ENCODE measurements at places on chromosomes 1 and 21. TPM values are rescaled to one million over a fixed set of nuclear protein-coding genes. Genes with fewer than 3 reads are reported as not detected.

The CAPZB gene
- 214 TPM for total RNA-seq

The ORC1 gene
- total RNA-seq, result 95.0 TPM

DNA sequence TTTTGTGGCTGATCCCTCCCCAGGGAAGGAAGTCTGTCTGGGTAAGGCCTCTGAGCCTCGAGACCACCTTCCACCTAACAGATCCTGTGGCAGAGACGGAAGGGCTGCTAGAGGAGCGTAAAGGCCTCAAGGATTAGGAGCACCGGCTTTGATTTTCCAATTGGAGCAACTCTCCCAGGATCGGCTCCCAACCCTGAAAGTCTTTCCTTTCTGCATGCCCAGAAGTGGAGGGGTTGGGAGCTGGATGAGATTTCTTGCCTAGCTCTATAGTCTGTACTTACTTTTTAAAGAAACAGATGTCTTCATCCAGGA, 41.4 kb downstream of the ELK4 start:
- DNase-seq, result no peak

GRCh38 chr1:36889478-36890226, 144.7 kb downstream of the GRIK3 start:
- no peak for DNase-seq

DNA sequence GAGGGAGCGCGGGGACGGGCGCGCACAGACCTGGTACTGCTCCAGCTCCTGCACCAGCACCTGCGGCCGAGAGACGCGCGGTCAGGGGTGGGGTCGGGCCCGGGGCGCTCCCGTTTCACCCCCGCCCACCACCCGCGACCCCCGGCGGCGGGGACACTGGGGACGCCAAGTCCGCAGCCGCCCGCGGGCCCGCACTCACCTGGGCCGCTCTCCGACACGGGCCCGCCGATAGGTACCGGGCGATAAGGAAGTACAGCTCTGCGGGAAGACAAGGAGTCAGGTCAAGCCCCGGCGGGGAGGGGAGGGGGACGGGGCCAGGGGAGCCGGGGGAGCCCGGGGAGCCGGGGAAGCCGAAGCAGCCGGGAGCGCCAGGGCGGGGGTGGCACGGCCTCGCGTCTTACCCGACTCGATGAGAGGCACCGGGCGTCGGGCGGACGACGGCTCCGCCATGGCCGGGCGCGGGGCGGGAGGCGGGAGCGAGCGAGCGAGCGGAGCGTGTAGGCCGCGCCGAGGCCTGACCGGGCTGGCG, 326 bp downstream of the BRWD1 start:
- DNase-seq, result peak; percentile 84

The OR2T12 gene
- total RNA-seq, result not detected

GRCh38 chr1:17926906-17927305, 171.8 kb downstream of the ACTL8 start:
- no peak for DNase-seq

The OVAAL gene
- not detected for total RNA-seq

GRCh38 chr1:94001397-94002045, 92.3 kb upstream of the GCLM start:
- DNase-seq, result no peak

- DNase-seq, result no peak
Observed at GRCh38 chr21:17388226-17388625, 124.6 kb upstream of the CXADR start.

DNA sequence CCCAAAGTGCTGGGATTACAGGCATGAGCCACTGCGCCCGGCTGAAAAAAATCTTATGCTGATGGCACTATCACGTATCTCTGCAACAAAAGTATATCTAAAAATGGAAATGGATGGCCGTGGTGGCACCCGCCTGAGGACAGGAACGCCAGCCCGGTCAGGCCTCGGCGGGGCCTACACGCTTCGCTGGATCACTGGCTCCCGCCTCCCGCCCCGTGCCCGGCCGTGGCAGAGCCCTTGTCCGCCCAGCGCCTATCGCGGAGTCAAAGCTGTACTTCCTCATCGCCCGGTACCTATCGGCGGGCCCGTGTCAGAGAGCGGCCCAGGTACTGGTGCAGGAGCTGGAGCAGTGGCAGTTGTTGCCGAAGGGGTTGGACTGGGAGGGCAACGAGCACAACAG, 28.8 kb upstream of the PDPN start:
- DNase-seq, result no peak

- DNase-seq, result no peak
Observed at GRCh38 chr1:232978815-232979214, 28.4 kb downstream of the NTPCR start.

GRCh38 chr1:188224263-188224662, 1395.5 kb downstream of the PLA2G4A start:
- no peak for DNase-seq

DNA sequence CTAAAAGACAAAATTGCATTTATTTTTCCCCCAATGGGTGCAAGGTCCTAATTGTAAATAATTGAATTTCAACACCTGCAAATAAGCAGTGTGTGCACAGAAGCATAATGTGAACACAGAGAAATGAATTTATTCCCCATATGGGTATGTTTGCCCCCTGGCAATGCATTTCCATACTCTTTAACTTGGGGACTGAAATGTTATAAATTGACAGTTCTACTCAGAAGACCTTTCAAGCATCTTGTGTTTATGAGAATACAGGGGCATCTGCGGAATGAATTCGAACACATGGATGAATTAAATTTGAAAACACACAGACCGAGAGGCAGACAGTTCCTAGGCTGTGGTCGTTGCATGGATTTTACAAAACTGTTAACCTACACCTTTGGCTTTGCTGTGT, 3.5 kb downstream of the PBX1 start:
- no peak for DNase-seq

- no peak for DNase-seq
Observed at GRCh38 chr1:6491081-6491449, 402 bp downstream of the PLEKHG5 start.

- DNase-seq, result no peak
Observed at GRCh38 chr1:181036107-181036836, 2.5 kb downstream of the MR1 start.

The CD48 gene
- 2.2 TPM for total RNA-seq

DNA sequence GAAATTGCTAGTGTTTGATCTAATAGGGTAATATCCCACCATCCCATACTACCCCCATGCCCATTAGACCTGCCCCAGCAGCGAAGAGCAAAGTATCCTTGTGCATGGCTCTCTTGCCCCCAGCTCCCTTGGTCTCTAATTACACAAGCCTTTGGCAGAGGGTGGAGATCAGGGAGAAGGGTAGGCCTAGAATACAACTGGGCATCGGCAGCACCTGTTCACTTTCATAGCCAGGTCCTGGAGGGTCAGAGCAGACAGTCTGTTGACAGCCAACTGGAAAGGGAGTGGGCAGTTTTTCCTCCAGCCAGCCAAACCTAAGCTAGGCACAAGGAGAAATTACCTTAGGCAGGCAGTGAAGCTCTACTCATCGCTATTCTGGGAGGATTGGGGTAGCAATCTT, 2.7 kb upstream of the PIGC start:
- no peak for DNase-seq

DNA sequence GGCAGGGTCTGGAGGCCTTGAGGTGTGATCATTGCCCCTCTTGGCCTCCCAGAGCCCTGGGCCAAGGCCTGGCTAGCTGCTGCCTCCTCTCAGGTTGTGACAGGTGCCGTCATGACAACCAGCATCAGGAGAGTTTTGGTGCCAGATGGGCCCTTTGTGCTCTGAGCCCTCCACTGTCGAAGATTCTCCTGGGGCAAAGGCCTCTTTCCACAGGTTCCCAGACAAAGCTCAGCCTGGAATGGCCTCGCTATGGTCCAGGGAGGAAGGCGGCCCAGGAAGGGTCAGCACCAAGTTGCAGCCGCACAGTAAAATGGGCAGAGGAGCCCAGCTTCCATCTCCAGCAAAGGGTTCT, 78.4 kb downstream of the ALPL start:
- no peak for DNase-seq

The CDA gene
- 37.1 TPM for total RNA-seq

The OR2L13 gene
- not detected for total RNA-seq

The NUP210L gene
- total RNA-seq, result 0.03 TPM

All from H7 (cell line).